ENCODE measurements at places on chromosomes 3 and 15.

GRCh38 chr3:36063992-36064391 lies 316.3 kb upstream of the STAC start:
- DNase-seq = no peak

GRCh38 chr3:52038227-52038626 lies 18.1 kb downstream of the DUSP7 start:
- no peak for DNase-seq

DNA sequence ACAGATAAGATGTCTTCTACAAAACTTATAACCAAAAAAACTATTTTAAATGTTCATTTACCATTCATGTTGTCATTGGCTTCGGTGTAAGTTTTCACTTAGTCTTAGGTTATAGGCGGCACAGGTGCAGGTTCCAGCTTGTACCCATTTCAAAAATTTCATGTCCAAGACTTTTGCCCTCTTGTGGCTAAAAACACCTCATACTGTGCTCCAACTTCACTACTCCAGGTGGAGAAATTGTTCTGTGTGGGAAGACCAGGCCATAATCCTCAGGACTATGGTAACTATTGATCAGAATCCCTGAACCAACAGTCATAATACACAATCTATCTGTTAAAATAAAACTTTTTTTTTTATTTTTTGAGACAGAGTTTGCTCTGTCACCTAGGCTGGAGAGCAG lies 95.2 kb upstream of the ATP11B start:
- DNase-seq = no peak

DNA sequence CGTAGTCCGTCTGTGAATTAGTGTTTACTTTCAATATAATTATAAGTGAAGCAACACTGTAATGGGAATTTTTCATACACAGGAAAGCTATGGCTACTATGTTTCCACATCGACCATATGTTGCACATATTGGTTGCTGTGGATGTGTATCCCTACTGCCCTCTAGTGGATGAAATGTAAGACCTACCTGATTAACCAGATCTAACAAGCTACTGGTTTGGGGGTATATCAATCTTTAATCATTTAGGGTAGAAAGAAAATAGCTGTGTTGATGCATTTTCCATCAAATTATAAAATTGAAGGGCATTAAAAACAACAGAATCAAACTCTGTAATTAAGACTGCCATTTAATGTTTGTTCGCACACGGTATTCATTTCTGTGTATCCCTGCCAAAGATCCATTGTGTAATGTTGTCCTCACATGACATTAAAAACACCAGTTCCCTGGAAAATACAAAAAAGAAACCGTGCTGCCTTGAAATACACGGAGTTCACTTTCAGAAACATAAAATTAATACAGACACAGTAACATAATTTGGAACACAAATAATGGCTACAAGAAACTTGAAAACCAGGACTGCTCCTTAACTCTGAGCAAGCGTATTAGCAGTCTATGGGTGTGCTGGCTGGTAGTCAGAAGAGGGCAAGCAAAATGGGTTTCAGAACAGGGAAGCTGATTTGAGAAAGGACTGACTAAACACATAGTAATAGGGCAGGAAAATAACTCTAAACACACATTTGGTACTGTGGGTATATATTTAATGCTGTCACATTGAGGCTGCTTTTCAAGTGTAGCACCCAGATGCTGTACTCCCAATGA lies 125.1 kb downstream of the TIGIT start:
- DNase-seq = no peak

DNA sequence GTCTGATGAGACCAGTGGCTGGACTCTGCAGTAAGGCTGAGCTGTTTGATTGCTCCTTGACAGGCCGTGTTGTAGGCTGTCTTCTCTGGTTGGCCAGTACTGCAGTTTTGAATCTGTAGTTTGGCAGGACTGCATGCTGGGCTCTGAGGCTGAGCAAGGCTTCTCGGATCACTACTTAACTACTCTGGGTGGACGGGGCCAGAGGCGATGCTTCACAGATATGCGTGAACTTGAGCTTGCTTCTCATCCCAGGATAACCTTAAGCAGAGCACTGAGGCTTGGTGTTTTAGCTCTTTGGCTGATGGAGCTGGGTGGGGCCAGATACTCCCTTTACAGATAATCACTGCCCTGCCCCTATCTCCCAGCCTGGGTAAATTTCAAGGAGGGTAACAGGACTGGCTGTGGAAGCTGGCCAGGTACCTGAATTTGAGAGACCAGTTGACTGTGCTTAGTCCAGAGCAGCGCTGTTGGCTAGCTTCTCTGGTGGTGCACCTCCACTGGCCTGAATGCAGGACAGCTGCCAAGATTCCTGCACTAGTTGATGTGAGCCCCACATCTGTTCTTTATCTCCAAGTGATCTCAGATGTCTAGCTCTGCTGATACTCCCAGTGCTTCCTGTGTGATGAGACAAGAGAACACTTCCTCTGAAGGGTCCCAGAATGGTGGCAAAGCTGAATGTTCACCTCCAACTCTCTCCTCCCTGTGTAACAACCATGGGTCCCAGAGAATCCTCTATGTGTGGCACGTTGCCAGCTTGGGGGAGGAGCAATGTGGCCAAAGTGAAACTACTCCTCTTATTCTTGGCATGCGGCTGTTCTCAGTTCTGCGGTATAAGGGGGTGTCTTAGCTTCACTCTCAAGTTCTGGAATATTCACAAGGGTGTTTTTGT lies 37.9 kb downstream of the RPL39L start:
- peak; percentile 9 for DNase-seq

- no peak for DNase-seq
Measured at GRCh38 chr3:99402755-99403154, 235.6 kb upstream of the COL8A1 start.

DNA sequence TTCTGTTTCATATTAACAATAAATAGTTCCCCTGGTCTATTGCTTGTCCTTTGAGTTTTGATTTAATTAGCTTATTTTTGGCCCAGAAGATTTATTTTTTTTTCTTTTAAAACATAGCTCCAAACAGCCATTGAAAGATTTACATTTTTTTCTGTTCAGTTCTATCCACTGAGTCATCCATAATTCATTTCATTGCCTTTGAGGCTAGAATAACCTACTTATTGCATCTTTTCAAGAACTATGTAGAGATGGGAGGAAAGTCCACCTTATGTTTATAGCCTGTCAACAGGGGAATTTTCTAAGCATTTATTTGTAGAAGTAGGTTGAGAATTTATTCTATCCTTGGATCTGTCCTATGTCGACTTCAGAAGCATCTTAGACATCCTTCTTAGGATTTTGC lies 53.4 kb upstream of the CHD2 start:
- DNase-seq = no peak

DNA sequence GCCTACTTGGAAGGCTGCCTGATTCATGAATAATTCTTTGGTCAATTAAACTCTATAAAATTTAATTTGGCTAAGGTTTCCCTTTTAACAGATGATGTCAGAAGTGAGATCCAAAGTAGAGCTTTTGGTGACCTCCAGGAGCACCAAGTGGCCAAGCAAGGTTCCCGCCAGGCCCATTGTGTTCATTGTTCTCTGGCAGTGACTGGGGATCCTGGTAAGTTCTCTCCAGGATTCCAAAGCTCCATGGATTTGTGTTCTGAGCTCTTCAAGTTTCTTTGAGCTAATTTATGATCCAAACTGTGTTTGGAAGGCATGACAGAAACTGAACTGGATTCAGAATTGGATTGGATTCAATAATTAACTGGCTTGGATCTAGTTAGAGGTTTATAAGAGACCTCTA lies 72.0 kb upstream of the ALDH1L1 start:
- no peak for DNase-seq

DNA sequence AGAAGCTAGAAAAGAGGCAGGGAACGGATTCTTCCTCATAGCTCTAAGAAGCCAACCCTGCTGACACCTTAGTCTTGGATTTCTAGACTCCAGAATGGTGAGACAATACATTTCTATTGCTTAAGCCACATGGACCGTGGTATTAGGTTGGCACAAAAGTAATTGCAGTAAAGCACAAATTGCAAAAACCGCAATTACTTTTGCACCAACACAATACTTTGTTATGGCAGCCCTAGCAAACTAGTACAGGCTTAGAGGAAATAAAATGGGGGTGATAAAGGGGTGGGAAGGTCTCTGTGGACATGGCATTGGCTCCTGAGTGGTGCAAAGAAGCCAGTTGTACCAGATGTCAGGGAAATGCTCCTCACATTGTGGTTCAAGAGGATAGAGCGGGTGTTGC lies 56.0 kb downstream of the SLC7A14 start:
- DNase-seq = no peak

- DNase-seq = no peak
Measured at GRCh38 chr3:184016811-184017671, 643 bp downstream of the ABCC5 start.

- no peak for DNase-seq
Measured at GRCh38 chr15:48937886-48938285, 25.8 kb downstream of the SHC4 start.

DNA sequence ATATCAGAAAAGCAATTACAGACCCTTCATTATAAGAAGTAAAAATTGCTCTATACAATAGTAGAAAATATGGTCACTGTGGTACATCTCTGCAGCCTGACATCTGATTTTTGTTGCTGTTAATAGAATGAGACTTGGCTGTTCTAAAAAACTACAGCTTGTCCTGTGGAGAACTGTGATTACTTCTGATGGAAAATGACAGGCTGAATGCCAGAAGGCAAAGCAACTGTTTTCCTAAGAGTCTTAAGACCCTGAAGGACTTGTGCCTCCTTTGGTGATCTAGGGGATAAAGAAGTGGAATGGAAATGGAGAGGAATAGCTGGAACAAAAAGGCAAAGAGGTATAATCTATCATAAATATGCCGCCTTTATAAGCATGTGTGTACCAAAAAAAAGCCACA lies 314.8 kb downstream of the BCHE start:
- DNase-seq = no peak

DNA sequence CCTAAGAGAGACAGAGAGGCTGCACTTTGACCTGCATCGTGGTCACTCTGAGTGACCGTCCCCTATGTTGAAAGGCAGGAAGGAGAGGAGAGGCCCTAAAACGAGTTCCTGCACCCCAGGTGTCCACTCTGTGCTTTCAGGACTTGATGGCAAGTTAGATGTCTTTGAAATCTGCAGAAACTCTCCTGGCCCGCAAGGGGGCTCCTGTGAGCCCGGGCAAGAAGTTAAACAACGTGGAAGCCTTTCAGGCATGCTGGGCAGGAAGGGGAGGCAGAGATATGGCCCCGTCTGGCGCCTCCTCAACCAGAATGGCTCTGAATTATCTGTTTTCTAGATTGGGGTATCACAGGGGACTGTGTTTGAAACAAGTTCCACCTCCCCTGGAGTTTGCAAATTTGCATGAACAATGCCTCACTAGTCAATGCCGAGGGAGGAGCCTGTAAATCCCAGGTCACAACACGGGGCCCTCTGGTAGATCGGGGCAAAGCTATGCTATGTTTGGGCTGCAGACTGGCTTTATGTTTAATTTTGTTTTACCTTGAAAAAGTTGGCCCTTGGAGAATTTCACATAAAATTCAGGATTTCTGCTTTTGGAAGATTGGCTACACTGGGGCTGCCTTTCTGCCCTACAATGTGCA lies 9.8 kb downstream of the CTXND1 start:
- no peak for DNase-seq

DNA sequence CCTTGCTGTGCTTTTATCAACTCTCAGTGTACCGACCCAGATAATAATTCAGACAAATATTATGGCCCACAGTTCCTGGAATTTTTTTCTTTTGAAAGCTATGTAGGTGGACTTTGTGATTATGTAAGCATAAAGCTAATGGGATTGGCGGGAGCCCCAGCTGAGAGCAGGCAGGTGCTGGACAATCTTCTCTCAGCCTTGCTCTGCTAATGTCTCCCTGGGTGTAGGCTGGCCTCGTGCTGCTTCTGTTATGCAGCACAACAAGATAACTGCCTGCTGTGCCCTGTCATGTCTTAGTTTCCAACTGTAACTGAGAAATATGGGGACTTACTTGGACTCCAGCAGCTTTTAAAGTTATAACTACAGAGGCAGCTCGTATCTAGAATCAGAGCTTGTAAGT lies 415.0 kb downstream of the PDCD6IP start:
- no peak for DNase-seq

- DNase-seq = no peak
Measured at GRCh38 chr3:50749822-50750221, 75.1 kb downstream of the DOCK3 start.

DNA sequence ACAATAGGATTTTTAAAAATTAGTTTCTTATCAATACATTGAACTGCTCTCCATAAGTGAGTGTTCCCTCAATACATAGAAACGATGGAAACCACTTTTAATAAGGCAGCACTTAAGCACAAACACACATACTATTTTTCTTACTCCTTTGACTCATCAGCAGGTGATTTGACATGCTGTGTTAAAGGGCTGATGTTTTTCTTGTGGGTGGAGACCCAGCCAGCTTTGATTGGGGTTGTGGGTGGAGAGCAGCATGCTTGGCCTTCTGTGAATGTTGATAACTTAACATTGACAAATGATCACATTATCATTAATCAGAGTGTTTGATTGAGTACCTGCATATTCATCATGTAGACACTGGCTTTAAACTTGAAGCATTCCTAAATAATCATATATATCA lies 223.0 kb upstream of the DPH6 start:
- DNase-seq = no peak

All from activated naive CD8-positive, alpha-beta T cell treated with anti-CD3 and anti-CD28 coated beads, Interleukin-2, amount 50 U/mL, for 16 hours (primary cell).